ENCODE measurements at places on chromosomes 2 and 18.

- DNase-seq = no peak
These were observed 69.2 kb upstream of the HNRNPA3 start for GRCh38 chr2:177143444-177143843.

- DNase-seq = no peak
These were observed 54.7 kb downstream of the DTNB start for GRCh38 chr2:25618676-25619075.

DNA sequence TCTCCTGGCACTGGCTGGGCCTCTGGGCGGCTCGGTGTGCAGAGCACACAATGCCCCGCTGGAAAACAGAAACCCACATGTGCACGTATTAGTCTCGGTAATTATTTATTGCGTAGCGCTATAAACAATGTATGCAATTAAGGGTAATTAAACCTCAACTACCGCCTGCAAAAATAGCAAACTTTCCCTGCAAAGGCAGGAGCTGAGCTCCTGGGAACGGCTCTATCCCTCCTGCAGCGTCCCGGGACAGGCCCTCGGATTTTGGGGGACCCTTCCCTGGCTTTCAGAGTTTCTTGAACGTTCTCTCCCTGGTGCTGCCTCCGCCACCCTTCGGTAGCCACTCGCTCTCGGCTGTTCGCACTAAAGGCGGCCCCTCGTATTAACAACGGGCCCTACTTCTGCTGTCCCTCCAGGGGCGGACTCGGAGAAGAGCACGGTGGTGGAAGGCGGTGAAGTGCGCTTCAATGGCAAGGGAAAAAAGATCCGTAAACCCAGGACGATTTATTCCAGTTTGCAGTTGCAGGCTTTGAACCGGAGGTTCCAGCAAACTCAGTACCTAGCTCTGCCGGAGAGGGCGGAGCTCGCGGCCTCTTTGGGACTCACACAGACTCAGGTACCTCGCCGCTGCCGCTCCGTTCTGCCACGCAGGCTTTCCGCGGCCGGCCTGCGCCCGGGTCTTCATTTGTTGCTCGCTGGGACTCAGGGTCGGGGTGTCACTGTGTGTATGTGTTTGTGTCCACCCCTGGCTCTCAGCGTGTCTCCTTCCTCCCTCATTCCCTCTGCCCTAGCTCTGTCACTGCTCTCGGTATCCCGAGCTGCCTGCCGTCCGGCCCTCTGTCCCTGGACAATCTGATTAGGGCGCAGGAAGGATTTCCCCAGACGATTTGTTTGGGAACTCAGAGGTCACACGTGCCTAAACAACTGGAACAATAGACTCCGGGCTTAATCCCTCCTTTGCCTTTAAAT is 1.2 kb downstream of the DLX1 start:
- peak; percentile 67 for DNase-seq

DNA sequence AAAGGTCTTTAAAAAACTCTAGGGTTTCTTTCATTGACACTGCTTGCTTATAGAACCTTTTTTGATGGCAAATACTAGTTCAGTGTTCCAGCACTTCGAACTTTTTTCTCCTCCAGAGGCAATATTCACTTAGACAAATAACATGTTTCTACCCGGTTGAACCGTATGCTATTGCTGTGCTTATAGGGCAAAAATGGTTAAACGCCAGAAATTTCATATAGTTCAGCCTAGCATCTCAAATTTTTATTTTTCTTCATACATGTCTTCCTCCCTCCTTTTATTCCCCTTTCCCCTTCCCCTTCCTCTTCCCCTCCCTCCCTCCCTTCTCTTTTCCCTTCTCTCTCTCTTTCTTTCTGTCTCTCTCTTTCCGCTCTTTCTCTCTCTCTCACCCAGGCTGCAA is 96.9 kb upstream of the FSHR start:
- DNase-seq = no peak

DNA sequence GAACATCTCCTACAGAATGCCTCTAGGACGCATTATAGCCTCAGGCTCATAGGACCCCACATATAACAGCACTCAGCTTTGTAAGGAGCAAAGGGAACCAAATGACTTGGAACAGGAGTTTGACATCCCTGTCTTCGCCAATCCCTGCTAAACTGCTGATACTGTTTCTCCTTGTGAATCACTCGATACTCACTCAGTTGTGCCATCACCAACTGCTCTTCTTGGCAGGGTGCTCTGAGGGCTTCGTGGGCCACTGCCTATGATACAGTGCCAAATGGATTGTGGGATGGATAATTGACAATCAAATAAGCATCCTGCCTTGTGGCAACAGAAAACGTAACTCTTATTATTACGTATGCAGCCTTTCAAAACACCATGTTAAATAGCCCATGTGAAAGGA is 396.3 kb downstream of the RIT2 start:
- no peak for DNase-seq

DNA sequence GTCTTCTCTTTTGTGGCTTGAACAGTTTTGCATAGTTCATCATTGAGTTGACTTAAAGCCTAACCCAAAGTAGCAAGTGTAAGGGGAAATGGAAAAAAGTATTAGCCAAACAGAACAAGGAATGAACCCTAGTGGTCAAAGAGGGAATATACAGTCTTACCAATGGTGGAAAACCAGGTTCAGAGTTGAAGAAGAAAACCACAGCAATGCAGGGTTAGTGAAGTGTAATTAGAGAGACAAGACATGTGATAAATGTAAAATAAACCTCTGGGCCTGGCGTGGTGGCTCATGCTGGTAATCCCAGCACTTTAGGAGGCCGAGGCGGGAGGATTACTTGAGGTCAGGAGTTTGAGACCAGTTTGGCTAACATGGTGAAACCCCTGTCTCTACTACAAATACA is 2.4 kb downstream of the TTN start:
- peak; percentile 50 for DNase-seq

DNA sequence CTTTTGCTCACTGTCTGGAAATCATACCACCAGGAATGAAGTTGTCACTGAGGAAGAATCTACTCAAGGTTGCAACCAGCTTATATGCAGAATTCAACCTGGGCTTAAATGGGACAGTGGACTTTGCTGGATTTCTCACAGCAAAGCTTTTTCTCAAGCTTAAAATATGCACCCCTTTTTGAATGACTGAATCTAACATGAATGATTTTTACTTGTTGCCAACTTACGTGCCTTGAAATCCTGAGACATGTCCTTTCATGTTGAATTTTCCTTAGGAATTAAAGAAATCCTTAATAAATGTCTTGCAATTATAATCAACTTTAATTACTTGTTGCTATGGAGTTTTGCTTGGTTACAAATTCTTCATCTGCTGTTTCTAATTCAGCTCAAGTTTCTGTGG is 57.4 kb downstream of the SPP2 start:
- no peak for DNase-seq

- DNase-seq = no peak
These were observed 39.8 kb upstream of the ASAP2 start for GRCh38 chr2:9166579-9167377.

Data from hematopoietic multipotent progenitor cell treated with erythropoietin and hydrocortisone succinate and interleukin-3 and kit ligand, for 4 days (in vitro differentiated cells).